ENCODE measurements at places on chromosomes 7 and 10. TPM values are rescaled to one million over a fixed set of nuclear protein-coding genes. Genes with fewer than 3 reads are reported as not detected.

C10orf53 gene
- not detected for total RNA-seq

PHYHIPL gene
- total RNA-seq: not detected

SPDYE6 gene
- not detected for total RNA-seq

MMD2 gene
- total RNA-seq: not detected

NPY4R2 gene
- total RNA-seq: not detected

CHAT gene
- not detected for total RNA-seq

OR6B1 gene
- not detected for total RNA-seq

LIPN gene
- not detected for total RNA-seq

HECW1 gene
- 3.0 TPM for total RNA-seq

HOXA6 gene
- 6.9 TPM for total RNA-seq

CYP2W1 gene
- total RNA-seq: not detected

EIF3B gene
- 377 TPM for total RNA-seq

NUP205 gene
- 79.9 TPM for total RNA-seq

DNA sequence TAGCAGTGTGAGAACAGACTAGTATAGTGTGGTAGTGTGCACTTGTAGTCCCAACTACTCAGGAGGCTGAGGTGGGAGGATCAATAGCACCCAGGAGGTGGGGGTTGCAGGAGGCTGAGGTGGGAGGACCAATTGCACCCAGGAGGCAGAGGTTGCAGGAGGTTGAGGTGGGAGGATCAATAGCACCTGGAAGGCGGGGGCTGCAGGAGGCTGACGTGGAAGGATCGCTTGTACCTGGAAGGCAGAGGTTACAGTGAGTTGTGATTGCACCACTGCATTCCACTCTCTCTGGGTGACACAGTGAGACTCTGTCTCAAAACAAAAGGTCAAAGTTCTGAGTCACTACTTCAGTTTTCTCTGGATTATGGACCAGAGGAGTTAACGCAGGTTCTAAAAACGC, 22.6 kb upstream of the DIP2C start:
- H3K27me3 ChIP-seq: no peaks in the 10 kb centered on the region
- DNase-seq: no peak
- no peak overlapping the region for H3K27ac ChIP-seq

- no peaks in the 10 kb centered on the region for H3K4me1 ChIP-seq
- no peak for DNase-seq
- H3K27ac ChIP-seq: no peak overlapping the region
- no peaks in the 10 kb centered on the region for H3K36me3 ChIP-seq
- no peak overlapping the region for H3K4me3 ChIP-seq
- H3K27me3 ChIP-seq: no peaks in the 10 kb centered on the region
Measured at GRCh38 chr7:144622745-144623144, 213.1 kb downstream of the TPK1 start.

- no peak overlapping the region for H3K4me3 ChIP-seq
- H3K36me3 ChIP-seq: no peaks in the 10 kb centered on the region
- H3K27me3 ChIP-seq: no peaks in the 10 kb centered on the region
- DNase-seq: no peak
Measured at GRCh38 chr7:77687747-77688144, 8.5 kb upstream of the RSBN1L start.

DNA sequence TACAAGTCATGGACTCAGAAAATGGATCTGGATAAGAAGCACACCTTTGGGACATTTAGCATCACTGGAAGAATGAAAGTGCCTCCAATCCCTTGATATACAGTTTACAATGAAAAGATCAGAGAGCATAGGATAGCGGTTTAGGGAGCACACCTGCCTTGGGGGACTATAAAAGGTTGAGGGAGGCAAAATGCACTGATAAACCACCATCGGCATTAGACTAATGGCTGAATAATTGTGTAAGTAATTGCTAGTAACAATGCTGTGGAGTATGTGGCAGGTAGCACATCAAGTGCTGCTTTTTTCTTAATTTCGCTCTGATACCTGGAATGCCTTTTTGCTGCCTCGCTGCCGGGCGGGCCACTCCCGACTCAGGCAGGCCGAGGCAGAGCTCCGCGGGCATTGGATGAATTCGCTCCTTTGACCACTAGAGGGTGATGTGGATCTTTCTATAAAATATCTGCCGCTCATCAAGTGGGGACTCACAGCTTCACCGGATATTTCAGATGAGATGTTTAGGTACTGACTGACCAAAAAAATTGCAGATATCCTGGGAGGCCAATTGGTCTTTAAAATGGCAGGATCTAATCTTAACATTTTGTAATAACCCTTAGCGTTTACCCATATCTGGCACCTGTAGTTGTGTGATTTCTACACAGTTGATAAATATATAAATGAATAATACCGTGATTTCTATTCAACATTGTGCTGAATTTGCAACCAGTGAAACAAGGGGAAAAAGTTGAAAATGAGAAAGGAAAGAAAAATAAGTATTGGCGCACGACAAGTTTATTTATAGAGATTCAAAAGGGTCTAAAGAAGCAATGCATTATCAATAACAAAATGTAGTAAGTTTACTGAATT, 116.8 kb upstream of the PRSS1 start:
- DNase-seq: peak; percentile 87
- H3K27ac ChIP-seq: no peak overlapping the region
- no peak overlapping the region for H3K4me3 ChIP-seq
- peaks cover 7% of the 10 kb centered on the region for H3K27me3 ChIP-seq
- no peaks in the 10 kb centered on the region for H3K36me3 ChIP-seq
- no peaks in the 10 kb centered on the region for H3K4me1 ChIP-seq

- no peak overlapping the region for H3K4me3 ChIP-seq
- H3K36me3 ChIP-seq: no peaks in the 10 kb centered on the region
- no peak overlapping the region for H3K27ac ChIP-seq
- no peaks in the 10 kb centered on the region for H3K4me1 ChIP-seq
Measured at GRCh38 chr10:61067671-61068336, 123.8 kb upstream of the RHOBTB1 start.

DNA sequence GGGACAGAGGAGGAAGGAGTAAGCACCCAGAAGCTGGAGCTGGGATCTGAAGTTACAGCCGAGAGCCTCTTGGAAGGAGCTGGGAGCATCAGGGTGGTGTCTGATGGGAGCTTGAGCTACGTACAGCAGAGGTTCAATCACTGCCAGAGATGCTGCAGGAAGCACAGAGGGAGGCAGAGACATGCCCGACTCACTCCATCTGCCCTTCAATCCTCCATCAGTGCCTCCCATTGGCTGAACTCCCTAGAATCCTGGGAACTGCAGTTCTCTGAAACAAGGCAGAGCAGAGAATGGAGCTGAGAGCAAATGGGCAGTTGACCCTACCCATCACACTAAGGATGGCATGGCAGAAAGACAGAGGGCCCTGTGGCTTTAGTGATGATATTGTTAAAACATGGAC, 40.0 kb upstream of the CTBP2 start:
- H3K4me1 ChIP-seq: peaks cover 19% of the 10 kb centered on the region
- DNase-seq: no peak
- H3K4me3 ChIP-seq: no peak overlapping the region
- no peaks in the 10 kb centered on the region for H3K27me3 ChIP-seq
- peak overlapping the region; percentile 11 for H3K27ac ChIP-seq

DNA sequence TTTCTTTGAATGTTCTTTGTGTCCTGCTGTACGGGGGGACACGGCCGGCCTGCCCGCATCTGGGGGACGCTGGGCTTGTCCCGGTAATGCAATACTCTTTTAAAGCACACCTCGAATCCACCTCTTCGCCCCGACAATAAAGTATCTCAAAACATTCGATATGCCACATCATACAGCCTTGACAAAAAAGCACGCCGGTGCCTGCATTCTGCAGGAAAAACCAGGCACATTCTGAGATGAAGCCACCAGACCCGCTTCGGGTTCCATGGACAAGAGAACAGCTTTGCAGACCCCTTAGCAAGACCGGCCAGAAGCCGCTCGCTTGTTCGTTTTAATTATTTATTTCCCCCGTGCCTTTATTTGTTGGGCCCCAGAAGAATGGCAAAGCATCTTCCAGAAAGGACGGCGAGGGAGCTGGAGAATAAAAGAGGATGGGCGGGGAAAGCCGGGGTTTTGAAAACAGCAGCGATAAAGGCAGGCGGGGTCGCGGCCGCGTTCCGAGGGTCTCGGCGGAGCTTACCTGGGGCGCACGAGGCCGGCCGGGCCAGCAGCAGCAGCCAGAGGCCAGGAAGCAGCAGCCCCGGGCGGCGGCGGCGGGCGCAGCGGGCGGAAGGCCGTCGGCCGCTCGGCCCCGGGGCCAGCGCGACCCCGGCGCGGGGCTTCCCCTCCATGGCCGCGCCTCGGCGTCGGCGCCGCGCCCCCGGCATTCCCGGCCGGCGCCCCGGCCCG, 462 bp downstream of the KIAA1549 start:
- H3K27ac ChIP-seq: peak overlapping the region; percentile 40
- no peaks in the 10 kb centered on the region for H3K36me3 ChIP-seq
- DNase-seq: peak; percentile 17
- H3K4me1 ChIP-seq: peaks cover 22% of the 10 kb centered on the region
- peak overlapping the region; percentile 90 for H3K4me3 ChIP-seq

DNA sequence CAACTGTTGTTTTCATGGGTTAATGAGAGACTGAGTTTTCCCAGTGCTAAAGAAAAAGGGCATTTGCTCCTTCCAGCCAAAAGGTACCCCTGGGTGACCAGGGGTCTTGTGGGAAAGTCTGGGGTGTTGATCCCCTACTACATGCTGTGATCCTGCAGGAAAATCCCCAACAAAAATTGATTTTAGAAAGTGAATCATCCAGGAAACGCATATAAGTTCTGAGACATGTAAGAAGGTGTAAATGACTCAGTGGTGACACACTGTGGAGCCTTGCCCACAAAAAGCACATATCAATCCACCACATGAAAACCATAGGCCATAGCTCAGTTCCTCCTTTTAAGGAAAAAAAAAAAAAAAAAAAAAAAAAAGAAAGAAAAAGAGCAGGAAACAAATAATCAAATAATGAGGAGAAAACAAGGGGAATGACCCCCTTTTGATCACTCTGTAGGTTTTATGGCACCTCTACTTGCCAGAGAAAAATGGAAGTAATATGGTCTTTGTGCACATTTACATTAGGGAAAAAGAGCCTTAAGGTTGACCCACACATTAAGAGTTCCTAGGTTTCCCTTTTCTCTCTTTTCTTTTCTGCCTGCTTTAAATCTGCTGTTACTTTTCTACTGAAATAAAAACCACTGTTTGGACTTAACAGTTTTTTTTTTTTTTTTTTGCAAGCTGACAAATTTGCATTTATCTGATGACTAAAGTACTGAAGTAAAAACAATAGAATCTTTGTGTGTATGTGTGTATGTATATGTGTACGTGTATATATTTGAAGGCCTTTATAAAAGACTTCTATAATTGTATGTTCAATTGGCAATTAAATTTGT, 386.0 kb downstream of the KIF20B start:
- DNase-seq: peak; percentile 87
- peak overlapping the region; percentile 87 for H3K27ac ChIP-seq
- no peaks in the 10 kb centered on the region for H3K27me3 ChIP-seq
- H3K36me3 ChIP-seq: no peaks in the 10 kb centered on the region
- H3K4me3 ChIP-seq: no peak overlapping the region
- peaks cover 14% of the 10 kb centered on the region for H3K4me1 ChIP-seq

DNA sequence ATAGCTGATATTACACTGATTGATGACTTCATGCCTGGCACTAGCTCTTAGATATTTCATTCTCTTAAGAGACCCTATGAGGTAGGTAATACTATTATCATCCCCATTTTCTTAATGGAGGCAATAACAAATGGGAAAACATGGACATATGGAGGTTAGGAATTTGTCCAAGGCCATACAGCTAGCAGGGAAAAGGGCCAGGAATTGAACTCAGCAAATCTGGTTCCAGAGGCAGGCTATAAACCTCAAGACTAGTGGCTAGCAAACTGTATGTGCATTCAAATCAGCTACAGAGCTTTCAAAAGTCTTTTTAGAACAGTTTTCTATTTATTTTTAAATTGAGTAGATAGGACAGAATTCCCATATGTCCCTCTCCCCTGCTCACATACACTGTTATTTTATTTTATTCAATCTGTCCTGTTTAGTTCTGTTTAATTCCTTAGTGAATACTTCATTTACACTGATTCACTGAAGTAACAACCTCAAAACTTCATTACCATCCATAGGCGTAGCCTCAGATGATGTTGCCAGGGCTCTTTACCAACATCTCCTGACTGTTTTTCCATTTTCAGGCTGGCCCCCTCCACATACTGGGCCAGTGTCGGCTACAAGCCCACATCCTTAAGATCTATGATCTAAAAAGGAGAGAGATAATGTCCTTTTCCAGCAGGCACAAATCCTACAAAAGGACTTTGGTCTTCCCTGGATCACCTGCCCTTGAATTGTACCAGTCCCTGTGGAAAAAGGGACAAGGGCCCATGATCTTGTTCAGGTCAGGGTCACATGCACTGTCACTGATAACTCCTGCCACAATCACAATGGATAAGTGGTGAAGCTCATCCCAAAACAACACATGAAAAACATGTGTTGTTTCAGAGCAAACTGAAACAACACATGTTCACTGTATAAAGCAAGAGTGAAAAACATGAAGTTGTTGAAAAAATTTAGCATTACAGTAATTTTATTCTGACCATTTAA, 15.9 kb downstream of the FAM24B start:
- H3K36me3 ChIP-seq: peaks cover 3% of the 10 kb centered on the region
- H3K4me3 ChIP-seq: no peak overlapping the region
- no peak for DNase-seq
- no peaks in the 10 kb centered on the region for H3K27me3 ChIP-seq

GRCh38 chr10:54904833-54905232, 103.8 kb upstream of the PCDH15 start:
- H3K4me1 ChIP-seq: no peaks in the 10 kb centered on the region
- no peak overlapping the region for H3K4me3 ChIP-seq
- no peak overlapping the region for H3K27ac ChIP-seq
- no peaks in the 10 kb centered on the region for H3K27me3 ChIP-seq

- peak; percentile 5 for DNase-seq
- H3K36me3 ChIP-seq: no peaks in the 10 kb centered on the region
- no peak overlapping the region for H3K27ac ChIP-seq
- no peaks in the 10 kb centered on the region for H3K4me1 ChIP-seq
- H3K27me3 ChIP-seq: no peaks in the 10 kb centered on the region
Measured at GRCh38 chr7:127189074-127189473, 63.7 kb downstream of the GRM8 start.

DNA sequence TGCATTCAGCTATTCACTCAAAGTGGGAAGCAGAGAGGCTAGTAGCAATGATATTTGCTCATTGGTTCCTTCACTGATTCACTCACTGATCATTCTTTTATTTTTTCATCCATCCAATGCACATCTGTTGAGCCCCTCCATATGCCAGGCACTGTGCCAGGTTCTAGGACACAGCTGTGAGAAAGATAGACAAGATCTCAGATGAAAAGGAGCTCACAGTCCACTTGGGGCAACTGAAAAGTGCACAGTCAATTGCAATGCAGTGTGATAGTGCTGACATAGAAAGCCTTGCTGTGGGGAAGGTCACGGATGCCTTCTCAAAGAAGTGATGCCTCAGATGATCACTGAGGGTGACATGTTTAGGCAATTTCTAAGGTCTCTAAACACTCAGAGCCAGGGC, 262.3 kb downstream of the PTEN start:
- no peak for DNase-seq
- H3K4me1 ChIP-seq: no peaks in the 10 kb centered on the region
- no peaks in the 10 kb centered on the region for H3K27me3 ChIP-seq

GRCh38 chr10:44424957-44425356, 40.1 kb upstream of the CXCL12 start:
- H3K27ac ChIP-seq: no peak overlapping the region
- H3K36me3 ChIP-seq: no peaks in the 10 kb centered on the region
- H3K4me3 ChIP-seq: no peak overlapping the region
- H3K4me1 ChIP-seq: no peaks in the 10 kb centered on the region
- H3K27me3 ChIP-seq: peaks cover 30% of the 10 kb centered on the region
- no peak for DNase-seq

All from PC-3 (cell line).